ENCODE measurements at places on chromosomes 13 and 19.

- no peak for DNase-seq
Measured at GRCh38 chr19:48918801-48919247, 14.7 kb upstream of the DHDH start.

DNA sequence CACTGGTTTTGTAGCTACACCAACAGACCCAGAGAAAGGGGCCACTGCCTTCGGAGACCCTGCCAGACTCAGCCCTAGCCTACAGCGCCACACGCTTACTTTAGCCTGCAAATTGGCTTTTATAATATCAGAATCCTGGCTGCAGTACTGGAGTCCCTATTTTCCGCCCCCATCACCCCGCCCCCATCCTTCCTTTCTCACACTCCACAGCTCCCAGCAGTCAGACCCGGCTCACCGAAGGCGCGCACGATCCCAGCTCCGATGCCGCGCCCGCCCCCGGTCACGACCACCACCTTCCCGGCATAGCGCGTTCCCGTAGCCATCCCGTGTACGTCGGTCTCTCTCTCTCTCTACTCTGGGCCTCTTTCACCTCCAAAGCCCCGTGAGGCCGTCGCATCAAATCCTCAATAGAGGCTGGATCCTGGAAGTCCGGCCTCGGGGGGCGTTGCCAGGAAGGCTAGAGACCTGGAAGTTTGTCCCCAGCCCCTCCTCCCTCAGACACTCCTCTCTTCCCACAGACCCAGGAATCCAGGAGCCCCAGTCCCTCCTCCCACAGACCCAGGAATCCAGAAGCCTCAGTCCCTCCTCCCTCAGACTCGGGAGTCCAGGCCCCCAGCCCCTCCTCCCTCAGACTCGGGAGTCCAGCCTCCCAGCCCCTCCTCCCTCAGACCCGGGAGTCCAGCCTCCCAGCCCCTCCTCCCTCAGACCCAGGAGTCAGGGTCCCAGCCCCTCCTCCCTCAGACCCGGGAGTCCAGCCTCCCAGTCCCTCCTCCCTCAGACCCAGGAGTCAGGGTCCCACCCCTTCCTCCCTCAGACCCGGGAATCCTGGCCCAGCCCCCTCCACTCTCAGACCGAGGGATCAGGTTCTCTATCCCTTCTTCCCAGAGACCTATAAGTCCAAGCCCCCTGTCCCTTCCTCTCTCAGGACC, at the start of gene HSD17B14:
TSS of gene HSD17B14 (minus strand) at position 403 of the 929 bp plus-strand sequence. CDS start at position 323, 80 bp downstream.
- DNase-seq: no peak

- DNase-seq: no peak
Measured at GRCh38 chr19:35727956-35728706, 10.3 kb downstream of the KMT2B start.

- DNase-seq: peak; percentile 55
Measured at GRCh38 chr19:47112166-47112996, 1.2 kb downstream of the ZC3H4 start.

DNA sequence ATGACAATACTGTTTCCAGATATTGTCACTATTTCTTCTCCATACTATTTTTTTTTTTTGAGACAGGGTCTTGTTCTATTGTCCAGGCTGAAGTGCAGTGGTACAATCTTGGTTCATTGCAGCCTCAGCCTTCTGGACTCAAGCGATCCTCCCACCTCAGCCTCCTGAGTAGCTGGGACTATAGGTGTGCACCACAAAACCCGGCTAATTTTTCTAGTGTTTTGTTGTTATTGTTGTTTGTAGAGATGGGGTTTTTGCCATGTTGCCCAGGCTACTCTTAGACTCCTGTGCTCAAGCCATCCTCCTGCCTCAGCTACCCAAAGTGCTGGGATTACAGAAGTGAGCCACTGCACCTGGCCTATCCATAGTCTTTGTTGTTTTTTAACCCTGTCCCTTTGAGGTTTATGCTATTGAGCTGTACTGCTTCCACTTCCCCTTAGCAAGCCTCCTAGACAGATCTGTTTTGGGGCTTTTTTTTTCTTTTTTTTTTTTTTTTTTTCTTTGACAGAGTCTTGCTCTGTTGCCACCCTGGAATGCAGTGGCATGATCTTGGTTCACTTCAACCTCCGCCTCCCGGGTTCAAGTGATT, 27.6 kb upstream of the MAP3K10 start:
- DNase-seq: no peak

DNA sequence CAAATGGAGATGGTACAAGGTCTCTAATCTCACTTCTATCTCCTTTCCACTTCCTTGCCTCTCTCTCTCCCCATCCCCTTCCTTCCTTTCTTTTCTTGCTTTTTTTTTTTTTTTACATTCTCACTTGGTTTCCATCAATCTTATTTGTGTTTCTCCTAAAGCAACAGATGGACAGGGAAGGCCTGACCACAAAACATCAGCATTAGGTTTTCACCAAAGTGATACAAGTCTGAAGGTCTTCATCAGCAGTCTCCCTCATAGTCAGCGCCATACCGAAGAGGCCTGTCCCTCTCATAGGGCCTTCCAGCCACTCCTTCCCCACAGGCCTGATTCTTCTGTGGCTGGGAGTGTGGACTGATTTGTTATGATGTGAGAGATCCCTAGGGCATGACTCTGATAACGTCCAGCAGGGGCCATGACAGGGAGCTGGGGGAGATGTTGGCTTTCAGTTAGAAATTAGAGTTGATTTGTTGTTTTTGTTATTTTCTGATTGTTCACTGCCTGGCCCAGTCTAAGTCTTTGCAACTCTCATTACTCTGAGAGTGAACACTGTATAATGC, 158.7 kb downstream of the SLC7A1 start:
- DNase-seq: no peak

- DNase-seq: peak; percentile 87
Measured at GRCh38 chr19:1856698-1857603, 6.4 kb downstream of the KLF16 start.

DNA sequence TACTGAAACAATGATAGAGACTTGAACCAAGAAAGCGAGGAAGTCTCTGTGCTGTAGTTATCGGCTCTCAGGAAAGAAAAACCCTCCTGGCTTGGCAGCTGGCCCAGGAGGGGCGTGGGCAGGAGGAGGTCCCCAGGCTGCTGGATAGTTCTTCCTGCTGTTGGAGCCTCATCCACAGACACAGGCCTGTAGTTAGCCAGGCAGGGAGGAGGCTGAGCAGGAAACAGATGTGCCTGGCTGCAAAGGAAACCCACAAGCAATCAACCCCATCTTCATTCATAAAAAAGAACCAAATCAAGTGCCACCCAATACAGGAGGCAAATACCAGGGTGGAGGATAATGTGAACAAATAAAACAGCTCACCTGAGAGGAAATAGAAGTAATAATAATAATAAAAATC, 86.2 kb downstream of the IRS2 start:
- peak; percentile 13 for DNase-seq

- no peak for DNase-seq
Measured at GRCh38 chr13:63972328-63972727, 2556.7 kb upstream of the PCDH20 start.

DNA sequence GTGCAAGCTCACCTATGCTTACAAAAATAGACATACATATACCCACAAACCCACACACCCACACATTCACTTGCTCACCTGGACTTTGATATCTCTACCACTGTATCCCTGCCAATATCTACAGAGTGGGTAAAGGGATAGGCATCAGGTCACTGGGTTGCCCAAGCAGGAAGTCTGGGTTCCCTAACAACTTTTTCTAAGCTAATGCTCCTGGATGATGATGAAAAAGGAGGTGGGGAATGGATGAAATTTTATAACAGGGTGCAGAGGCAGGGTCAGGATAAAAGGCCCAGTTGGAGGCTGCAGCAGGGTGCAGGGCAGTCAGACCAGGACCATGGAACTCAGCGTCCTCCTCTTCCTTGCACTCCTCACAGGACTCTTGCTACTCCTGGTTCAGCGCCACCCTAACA, at the start of gene CYP2B6:
TSS of gene CYP2B6 (plus strand) at position 311 of the 410 bp plus-strand sequence. CDS start at position 335, 24 bp downstream.
- DNase-seq: no peak

GRCh38 chr19:50652722-50653121, 3.5 kb downstream of the C19orf81 start:
- DNase-seq: no peak

DNA sequence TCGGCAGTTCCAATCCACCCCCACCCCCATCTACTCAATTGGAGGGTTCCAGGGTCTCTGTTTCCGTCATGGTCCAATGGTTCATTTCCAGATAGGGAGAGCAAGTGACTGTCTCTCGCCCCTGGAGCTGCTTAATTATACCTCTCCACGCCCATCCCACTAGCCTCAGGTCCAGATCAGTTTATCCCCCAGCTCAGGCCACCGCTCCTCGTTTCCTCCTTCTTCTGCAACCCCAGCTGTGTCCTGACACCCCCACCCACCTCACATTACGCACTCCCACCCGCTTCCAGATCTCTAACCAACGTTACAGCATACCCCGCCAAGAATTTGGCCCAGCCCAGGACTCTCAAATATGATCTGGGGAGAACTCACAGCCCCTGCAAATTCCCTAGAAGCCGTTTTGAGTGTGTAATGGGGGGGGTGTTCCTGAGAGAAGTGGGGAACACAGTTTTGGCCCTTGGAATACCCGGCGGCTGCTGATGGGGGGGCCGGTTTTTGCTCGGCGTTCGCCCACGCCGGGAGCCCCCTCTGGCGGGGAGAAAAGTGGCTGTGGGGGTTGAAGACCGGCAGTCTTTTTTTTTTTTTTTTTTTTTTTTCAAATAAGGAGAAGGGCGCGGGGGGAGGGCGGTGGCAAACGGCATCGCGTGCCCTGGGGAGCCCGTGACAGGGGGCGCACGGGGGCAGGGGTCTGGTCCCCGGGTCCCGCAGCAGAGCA, 1.7 kb upstream of the PDE4A start:
- no peak for DNase-seq

DNA sequence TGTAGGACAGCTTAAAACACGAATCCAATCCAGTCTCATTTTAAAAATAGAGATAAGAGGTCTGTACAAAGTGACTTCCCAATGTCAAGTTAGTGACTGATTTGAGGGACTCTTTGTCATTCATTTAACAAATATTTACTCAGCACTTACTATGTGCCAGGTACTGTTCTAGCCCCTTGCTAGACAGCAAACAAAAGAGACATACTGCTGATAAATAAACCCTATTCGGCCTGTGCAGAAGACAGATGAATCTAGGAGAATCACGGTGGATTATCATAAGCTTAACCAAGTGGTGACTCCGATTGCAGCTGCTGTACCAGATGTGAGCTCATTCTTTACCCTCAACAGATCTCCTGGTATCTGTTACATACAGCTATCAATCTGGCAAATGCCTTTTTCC, 6.4 kb upstream of the ELF1 start:
- DNase-seq: no peak

DNA sequence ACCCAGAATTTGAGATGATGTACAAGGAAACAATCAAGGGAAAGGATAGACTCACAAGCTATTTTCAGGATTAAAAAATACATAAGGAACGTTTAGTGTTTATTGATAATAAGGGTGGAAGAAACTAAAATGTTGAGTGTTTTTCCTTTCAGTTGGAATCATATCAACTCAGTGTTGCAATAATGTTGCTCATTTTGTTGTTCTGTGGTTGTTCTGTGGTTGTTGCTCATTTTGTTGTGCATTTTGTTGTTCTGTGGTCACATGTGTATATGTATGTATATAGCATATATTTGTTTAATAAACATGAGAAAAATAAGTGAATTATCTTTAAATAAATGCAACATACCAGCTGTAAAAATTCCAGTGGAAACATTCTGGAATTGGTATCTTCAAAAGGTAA, 262.4 kb upstream of the SPRY2 start:
- DNase-seq: no peak

DNA sequence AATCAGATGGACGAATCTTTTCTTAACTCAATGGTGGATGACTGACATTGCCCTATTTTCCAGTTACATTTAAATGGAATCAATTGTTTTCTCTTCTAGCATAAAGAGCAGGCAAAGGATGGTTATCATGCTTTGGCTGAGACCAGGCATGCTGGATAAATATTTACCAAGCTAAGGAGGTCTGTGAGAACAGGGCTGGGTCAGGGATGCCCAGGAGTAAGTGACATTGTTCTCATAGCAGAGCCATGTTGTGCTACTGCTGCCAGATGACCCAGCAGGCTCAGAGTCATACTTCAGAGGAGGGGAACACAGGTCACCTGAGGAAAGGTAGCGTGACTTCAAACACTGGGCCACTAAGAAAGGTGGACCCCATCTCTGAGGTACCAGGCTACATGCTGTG, 116.0 kb upstream of the RNF113B start:
- DNase-seq: no peak

DNA sequence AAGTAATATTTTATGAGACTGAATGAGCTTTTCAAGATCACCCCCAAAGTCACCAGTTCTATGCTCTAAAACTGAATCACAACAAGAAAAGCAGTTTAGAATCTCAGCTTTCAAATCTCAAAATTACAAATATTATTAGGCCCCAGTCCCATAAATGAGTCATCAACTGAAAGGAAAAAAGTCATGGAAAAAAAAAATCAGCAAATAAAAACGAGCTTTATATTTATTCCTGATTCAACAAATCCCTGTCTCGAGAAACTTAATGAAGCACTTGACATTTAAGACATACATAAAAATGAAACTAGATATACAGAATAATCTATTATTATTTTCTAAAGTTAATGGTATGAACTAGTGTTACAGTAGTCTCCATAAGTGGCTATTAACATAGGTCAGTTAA, 203.0 kb downstream of the DIAPH3 start:
- no peak for DNase-seq

DNA sequence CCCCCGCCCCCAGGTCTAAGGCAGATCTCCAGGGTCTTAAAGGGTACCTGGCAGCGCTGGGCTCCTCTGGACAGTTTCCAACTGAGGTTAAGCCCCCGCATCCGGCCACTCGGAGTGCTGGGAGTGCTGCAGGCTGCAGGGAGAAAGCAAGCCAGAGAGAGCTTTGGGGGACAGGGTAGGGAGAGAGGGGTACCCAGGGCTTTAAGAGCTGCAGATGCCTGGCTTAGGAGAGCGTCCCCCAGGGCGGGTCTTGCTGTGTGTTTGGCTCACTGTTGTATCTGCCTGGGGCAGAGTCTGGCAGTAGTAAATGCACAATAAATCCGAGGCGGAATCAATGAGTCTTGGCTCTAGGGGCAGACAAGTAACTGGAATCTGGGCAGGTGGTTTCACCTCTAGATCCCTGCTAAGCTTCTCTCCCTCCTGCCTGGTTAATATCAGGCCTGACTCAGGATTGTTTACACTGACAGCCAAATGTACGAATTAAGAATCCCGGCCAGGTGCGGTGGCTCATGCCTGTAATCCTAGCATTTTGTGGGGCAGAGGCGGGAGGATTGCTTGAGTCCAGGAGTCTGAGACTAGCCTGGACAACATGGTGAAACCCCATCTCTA, 798 bp upstream of the COX6B2 start:
- DNase-seq: no peak

GRCh38 chr13:87676254-87677042, 5.3 kb downstream of the SLITRK5 start:
- no peak for DNase-seq

- no peak for DNase-seq
Measured at GRCh38 chr13:95437561-95437960, 115.0 kb upstream of the CLDN10 start.

DNA sequence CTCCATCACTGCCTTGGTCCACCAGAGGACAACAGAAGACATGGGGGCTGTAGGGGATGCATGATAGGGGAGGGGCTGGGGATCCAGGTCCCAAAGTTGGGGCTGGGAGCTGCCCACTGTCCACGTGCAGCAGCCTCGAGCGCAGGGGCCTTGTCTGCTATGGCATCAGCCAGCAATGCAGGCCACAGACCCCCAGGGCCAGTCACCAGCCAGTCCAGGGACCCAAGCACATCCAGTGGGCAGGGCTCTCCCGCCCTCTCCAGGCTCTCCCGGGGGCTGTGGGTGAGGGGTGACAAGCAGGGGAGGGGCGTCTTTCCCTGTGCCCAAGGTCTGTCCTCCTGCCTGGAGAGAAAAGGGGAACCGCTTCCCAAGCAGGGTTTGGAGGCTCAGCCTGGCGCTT, 32.8 kb downstream of the PEPD start:
- no peak for DNase-seq

Data from kidney capillary endothelial cell (primary cell).